H4 (cell line): ENCODE measurements at places on chromosomes 11 and 22. TPM values are rescaled to one million over a fixed set of nuclear protein-coding genes. Genes with fewer than 3 reads are reported as not detected.
A peak's percentile ranks its signal among the peaks of the same experiment; 100 is the strongest.

- no peak for DNase-seq
These were observed 149.5 kb downstream of the COMMD9 start for GRCh38 chr11:36139767-36140166.

GRCh38 chr11:118295815-118296454, 8.6 kb upstream of the CD3E start:
- DNase-seq, result peak; percentile 37

DNA sequence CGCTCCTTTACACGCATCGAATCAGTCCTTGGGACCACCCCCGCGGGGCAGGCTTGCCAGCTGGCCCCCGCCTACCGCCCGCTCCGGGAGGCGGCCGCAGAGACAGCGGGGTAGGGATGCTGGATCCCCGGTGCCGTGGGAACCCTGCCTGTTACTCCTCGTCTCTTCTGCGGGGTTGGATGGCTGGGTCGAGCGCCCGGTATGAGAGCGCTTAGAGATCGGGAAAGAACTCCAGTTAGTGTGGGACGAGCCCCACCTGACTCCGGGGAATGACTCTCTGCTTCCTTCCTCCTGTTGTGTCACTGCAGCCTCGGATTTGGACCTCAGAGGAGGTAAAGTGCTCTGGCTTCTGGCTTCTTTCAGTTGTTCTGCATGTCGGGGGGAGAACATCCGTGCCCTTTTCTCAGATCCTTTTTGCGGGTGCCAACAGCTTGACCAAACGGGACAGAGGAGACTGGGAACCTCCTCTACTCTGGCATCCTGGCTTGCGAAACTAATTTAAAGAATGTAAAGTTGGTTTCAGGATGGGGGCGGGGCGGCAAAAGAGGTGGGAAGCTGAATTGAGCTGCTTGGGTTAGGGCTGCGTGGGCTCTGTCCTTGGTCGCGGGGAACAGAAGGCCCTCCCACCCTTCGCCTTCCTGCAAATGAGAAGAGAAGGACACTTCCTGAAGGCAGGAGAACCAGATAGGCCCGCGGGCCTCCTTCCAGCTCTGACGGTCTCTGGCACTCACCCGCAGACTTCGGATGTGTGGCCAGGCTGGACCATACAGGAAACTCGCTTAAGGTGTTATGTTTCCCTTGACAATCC, 938 bp downstream of the LAYN start:
- DNase-seq, result peak; percentile 74

- DNase-seq, result no peak
These were observed 3.6 kb downstream of the ARHGAP8 start for GRCh38 chr22:44755956-44756361.

GRCh38 chr11:117620659-117621058, 176.4 kb downstream of the DSCAML1 start:
- DNase-seq, result no peak

- no peak for DNase-seq
These were observed 503.7 kb downstream of the NTM start for GRCh38 chr11:131874070-131874469.

- no peak for DNase-seq
These were observed 1.4 kb upstream of the LIF start for GRCh38 chr22:30247974-30248373.

DNA sequence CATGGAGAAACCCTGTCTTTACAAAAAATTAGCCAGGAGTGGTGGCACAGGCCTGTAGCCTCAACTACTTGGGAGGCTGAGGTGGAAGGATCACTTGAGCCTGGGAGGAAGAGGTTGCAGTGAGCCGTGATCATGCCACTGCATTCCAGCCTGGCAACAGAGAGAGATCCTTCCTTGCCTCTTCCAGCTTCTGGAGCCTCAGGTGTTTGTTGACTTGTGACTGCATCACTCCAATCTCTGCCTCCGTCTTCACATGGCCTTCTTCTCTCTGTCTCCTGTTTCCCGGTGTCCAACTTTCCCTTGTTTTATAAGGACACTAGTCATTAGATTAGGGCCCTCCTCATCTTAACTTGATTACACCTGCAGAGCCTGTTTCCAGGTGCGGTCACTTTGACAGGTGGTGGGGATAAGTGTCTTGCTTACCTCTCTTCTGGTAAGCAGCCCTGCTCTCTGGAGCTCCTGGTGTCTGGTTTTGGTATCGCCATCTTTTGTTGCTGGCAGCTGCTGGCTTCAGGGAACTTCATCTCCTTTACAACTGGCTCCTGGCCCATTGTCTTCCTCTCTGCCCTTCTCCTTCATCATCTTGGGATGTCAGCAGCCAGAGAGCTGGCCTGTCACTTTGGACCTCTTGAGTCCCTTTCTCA, 8.2 kb upstream of the USP2 start:
- no peak for DNase-seq

UPK2 gene
- not detected in 2 replicates for total RNA-seq

OR51B4 gene
- 1.1 and 6.9 TPM in 2 replicates for total RNA-seq

KCNQ1 gene
- total RNA-seq, result 0.04 TPM in 1 of 2 replicates, not detected in the other

IGF2 gene
- total RNA-seq, result 0.60 and 2.0 TPM in 2 replicates

OLFML1 gene
- 0.21 and 0.33 TPM in 2 replicates for total RNA-seq
